Breast epithelium (tissue), 4 donors: ENCODE measurements at places on chromosomes 13 and 19. TPM values are rescaled to one million over a fixed set of nuclear protein-coding genes. Genes with fewer than 3 reads are reported as not detected.

DNA sequence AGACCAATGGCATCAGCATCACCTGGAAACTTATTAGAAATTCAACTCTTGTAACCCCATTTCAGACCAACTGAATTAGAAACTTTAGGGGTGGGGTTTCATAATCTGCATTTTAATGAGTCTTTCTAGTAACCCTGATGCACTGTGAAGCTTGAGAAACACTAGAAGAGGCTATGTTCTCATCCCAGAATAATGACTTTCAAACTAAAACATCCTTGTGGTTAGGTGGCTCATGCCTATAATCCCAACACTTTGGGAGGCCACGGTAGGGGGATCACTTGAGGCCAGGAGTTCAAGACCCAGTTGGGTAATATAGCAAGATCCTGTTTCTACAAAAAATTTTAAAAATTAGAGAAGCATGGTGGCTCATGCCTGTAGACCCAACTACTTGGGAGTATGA is 402.4 kb downstream of the DLEU7 start:
- H3K27me3 ChIP-seq = no peaks in the 10 kb centered on the region
- no peaks in the 10 kb centered on the region for H3K4me1 ChIP-seq
- H3K4me3 ChIP-seq = no peak overlapping the region
- no peak for DNase-seq

The AZU1 gene
- total RNA-seq = 0.29 TPM

The MTIF3 gene
- 67.5 TPM for total RNA-seq

DNA sequence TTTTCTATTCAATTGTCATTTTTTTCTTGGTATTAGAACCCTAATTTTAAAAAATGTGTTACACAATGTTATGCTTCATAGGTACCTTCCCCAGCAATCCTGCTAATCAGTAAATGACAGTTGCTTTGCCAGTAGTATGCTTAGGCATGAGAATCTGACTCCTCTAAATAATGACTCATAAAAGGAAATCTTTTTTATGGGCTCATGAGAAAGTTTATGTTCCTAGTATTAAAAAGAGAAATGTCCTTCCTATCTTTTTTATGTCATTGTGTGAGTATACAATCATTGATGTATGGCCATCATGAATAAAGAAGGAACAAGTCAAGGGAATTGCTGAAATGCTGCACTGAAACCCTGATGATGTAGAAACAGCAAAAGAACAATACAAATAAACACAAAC is 1237.7 kb upstream of the PCDH20 start:
- H3K27me3 ChIP-seq = no peaks in the 10 kb centered on the region
- no peak overlapping the region for H3K4me3 ChIP-seq
- no peak overlapping the region for H3K27ac ChIP-seq
- DNase-seq = no peak
- H3K36me3 ChIP-seq = no peaks in the 10 kb centered on the region

- DNase-seq = no peak
- H3K27me3 ChIP-seq = no peaks in the 10 kb centered on the region
- no peak overlapping the region for H3K4me3 ChIP-seq
- no peak overlapping the region for H3K27ac ChIP-seq
- no peaks in the 10 kb centered on the region for H3K36me3 ChIP-seq
These were observed 40.5 kb downstream of the TEX26 start for GRCh38 chr13:30972888-30973377.

DNA sequence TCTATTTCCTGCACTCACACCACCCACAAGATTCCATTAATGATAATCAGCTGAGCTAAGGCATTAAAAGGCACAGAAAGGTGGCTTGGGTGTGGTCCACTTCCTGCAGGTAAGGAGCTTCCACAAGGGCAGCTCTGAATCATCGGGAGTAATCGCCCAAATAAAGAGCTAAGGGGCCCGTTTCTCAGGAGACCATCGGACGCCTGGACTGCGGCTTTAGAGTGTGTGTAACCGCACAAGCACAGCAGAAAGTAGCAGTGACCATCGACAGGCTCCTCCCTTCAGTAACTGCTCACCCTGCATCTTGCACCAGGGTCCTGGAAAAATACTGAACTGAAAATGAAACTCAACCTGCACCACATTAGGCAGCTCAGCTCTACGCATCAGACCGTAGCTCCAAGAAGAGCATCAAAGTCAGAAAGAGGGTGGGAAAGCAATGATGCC is 6.0 kb downstream of the STK24 start:
- no peaks in the 10 kb centered on the region for H3K36me3 ChIP-seq
- H3K4me3 ChIP-seq = peak overlapping the region; percentile 60
- peak overlapping the region; percentile 71 for H3K27ac ChIP-seq
- peaks cover 15% of the 10 kb centered on the region for H3K4me1 ChIP-seq
- DNase-seq = no peak

GRCh38 chr13:32310134-32310706 is 4.9 kb downstream of the ZAR1L start:
- no peaks in the 10 kb centered on the region for H3K27me3 ChIP-seq
- no peaks in the 10 kb centered on the region for H3K4me1 ChIP-seq
- H3K27ac ChIP-seq = no peak overlapping the region
- DNase-seq = no peak

The PRRG2 gene
- 16.1 TPM for total RNA-seq

- no peak overlapping the region for H3K27ac ChIP-seq
- H3K4me3 ChIP-seq = no peak overlapping the region
- H3K36me3 ChIP-seq = no peaks in the 10 kb centered on the region
- H3K27me3 ChIP-seq = no peaks in the 10 kb centered on the region
- DNase-seq = no peak
These were observed 16.7 kb upstream of the MBNL2 start for GRCh38 chr13:97205465-97205864.

- H3K27ac ChIP-seq = peak overlapping the region; percentile 94
- peaks cover 4% of the 10 kb centered on the region for H3K4me1 ChIP-seq
- no peaks in the 10 kb centered on the region for H3K36me3 ChIP-seq
- peak overlapping the region; percentile 80 for H3K4me3 ChIP-seq
- no peak for DNase-seq
These were observed 486 bp upstream of the ZNF805 start for GRCh38 chr19:57239982-57240310.

The NKPD1 gene
- 1.0 TPM for total RNA-seq

The ARRDC2 gene
- 53.4 TPM for total RNA-seq

The NDUFS7 gene
- 122 TPM for total RNA-seq

The CEACAM7 gene
- not detected for total RNA-seq

DNA sequence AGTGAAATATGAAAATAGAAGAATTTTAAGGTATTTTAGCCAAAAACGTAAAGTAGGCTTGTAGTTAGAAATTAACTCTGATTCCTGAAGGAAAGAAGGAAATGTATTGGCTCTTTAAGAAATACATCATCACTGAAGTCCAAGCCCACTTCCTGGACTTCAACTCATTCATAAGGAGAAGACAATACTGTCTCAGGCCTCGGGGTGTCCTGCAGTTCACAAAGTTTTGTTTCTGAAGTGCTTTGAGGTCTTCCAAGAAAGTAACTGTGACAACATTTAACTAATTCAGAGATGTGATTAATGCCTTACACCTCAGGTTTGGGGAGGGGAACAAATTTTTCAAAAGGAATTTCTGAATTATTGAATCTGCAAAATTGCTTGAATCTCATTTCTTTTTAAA is 65.8 kb upstream of the STARD13 start:
- no peaks in the 10 kb centered on the region for H3K27me3 ChIP-seq
- H3K4me1 ChIP-seq = no peaks in the 10 kb centered on the region
- no peak for DNase-seq
- H3K36me3 ChIP-seq = no peaks in the 10 kb centered on the region
- H3K4me3 ChIP-seq = no peak overlapping the region
- H3K27ac ChIP-seq = no peak overlapping the region

- H3K36me3 ChIP-seq = no peaks in the 10 kb centered on the region
- no peaks in the 10 kb centered on the region for H3K27me3 ChIP-seq
- no peak overlapping the region for H3K27ac ChIP-seq
- DNase-seq = no peak
- H3K4me1 ChIP-seq = no peaks in the 10 kb centered on the region
These were observed 144.4 kb upstream of the WASF3 start for GRCh38 chr13:26412936-26413716.

DNA sequence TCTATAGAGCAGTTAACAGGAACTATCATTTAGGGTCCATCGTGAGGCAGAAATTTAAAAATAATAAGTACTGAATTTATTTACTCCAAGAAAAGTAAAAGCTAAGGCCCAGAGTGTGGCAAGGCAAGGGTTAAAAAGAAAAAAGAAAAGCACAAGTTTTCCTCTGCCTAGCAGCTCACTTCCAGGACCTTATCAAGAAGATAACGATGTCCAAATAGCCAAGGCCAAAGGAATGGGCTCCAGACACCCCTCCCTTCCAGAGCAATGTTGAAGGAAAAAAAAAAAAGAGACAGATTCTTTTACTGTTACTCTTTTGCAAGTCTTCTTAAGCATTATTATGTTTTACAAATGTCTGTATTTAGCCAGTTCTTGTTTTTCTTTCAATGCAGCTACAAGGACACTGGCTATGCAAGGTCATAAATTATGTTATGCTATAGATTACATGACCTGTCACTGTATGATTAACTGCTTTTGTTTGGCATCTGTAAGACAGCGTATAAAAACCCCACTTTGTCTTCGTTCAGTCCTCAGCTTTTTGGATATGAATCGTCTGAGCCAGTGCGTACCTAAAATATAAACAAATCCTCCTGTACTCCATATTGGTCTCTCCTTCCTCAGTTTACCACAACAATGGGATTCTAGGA is 2.9 kb upstream of the ZNF700 start:
- no peaks in the 10 kb centered on the region for H3K27me3 ChIP-seq
- H3K27ac ChIP-seq = no peak overlapping the region
- H3K36me3 ChIP-seq = no peaks in the 10 kb centered on the region
- no peak overlapping the region for H3K4me3 ChIP-seq
- no peaks in the 10 kb centered on the region for H3K4me1 ChIP-seq
- no peak for DNase-seq

GRCh38 chr19:38287604-38288003 is 16.4 kb upstream of the C19orf33 start:
- no peaks in the 10 kb centered on the region for H3K27me3 ChIP-seq
- DNase-seq = no peak
- H3K27ac ChIP-seq = peak overlapping the region; percentile 93
- H3K4me3 ChIP-seq = no peak overlapping the region
- H3K4me1 ChIP-seq = no peaks in the 10 kb centered on the region

The SHD gene
- total RNA-seq = not detected

DNA sequence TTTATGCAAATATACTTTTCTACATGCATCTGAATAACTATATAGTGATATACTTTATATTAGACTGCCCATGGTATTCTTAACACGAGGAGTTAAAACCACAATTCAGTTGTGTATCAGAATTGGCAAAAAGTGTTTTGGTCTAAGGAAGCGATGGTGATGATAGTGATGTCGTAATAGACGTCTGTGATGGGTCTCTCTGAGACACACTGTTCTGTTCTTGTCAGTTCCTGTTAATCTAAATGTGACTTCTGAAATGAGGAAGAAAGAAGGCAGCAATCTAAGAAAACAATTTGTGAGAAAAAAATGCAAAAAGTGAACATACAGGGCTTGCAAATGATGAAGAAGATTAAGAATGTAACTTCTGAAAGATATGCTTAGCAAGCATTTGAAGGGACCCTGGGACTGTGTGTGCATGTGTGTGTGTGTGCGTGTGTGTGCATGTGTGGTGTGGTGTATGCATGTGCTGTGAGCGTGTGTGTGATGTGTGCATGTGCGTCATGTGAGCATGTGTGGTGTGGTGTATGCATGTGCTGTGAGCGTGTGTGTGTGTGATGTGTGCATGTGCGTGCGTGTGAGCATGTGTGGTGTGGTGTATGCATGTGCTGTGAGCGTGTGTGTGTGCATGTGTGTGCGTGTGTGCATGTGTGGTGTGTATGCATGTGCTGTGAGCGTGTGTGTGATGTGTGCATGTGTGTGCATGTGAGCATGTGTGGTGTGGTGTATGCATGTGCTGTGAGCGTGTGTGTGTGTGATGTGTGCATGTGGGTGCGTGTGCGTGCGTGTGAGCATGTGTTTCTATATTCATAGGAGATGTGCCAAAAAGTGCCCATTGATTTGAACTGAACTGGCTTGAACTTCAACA is 131.8 kb downstream of the IRS2 start:
- H3K36me3 ChIP-seq = no peaks in the 10 kb centered on the region
- H3K4me3 ChIP-seq = no peak overlapping the region
- DNase-seq = no peak
- no peaks in the 10 kb centered on the region for H3K27me3 ChIP-seq

GRCh38 chr13:73714522-73714921 is 419.7 kb downstream of the KLF12 start:
- H3K27me3 ChIP-seq = no peaks in the 10 kb centered on the region
- no peaks in the 10 kb centered on the region for H3K36me3 ChIP-seq
- no peak overlapping the region for H3K27ac ChIP-seq
- H3K4me3 ChIP-seq = no peak overlapping the region
- H3K4me1 ChIP-seq = no peaks in the 10 kb centered on the region

The ZNF724 gene
- 5.6 TPM for total RNA-seq

DNA sequence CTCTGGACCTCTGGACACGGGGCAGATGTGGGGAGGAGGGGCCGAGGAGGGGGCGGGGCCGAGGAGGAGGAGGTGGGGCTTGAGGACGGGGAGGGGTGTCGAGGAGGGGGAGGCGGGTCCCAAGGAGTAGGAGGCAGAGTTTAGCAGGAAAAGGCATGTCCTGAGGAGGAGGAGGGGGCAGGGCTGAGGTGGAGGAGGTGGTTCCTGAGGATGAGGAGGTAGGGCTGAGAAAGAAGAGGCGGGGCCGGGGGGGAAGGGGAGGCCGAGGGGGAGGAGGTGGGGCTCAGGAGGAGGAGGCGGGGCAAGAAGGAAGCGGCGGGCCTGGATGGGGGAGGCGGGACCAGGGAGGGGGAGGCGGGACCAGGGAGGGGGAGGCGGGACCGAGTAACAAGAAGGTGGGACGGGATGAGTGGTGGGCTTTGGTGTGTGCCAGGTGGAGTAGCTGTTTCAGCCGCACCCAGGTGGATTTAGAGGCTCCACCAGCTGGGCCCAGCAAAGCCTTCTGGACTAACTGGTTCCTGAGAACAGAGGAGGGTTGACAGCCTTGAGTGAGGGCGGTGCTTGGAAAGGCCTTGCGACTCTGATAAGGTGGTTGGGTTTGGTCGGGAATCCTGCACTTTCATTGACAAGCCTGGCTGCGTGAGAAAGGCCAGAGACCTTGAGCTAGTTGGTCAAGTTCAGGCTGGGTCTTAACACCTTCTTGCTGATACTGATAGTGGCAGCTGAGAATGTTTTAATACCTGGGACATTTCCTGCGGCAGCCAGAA is 7.7 kb downstream of the TECR start:
- DNase-seq = peak; percentile 66
- H3K4me1 ChIP-seq = no peaks in the 10 kb centered on the region
- H3K36me3 ChIP-seq = no peaks in the 10 kb centered on the region
- H3K27me3 ChIP-seq = no peaks in the 10 kb centered on the region
- H3K27ac ChIP-seq = peak overlapping the region; percentile 55

GRCh38 chr19:29521291-29522075 is 4.3 kb upstream of the VSTM2B start:
- H3K4me1 ChIP-seq = peaks cover 8% of the 10 kb centered on the region
- H3K36me3 ChIP-seq = no peaks in the 10 kb centered on the region
- peaks cover under 1% of the 10 kb centered on the region for H3K27me3 ChIP-seq

- peaks cover 19% of the 10 kb centered on the region for H3K4me1 ChIP-seq
- H3K36me3 ChIP-seq = no peaks in the 10 kb centered on the region
- H3K27me3 ChIP-seq = no peaks in the 10 kb centered on the region
- no peak overlapping the region for H3K4me3 ChIP-seq
- DNase-seq = no peak
These were observed 13.2 kb downstream of the SPINT2 start for GRCh38 chr19:38277549-38277948.
